KBM-7 (cell line): ENCODE measurements at places on chromosomes 6 and 20.

GRCh38 chr6:139855671-139856311 is 481.3 kb upstream of the CITED2 start:
- no peak for DNase-seq

DNA sequence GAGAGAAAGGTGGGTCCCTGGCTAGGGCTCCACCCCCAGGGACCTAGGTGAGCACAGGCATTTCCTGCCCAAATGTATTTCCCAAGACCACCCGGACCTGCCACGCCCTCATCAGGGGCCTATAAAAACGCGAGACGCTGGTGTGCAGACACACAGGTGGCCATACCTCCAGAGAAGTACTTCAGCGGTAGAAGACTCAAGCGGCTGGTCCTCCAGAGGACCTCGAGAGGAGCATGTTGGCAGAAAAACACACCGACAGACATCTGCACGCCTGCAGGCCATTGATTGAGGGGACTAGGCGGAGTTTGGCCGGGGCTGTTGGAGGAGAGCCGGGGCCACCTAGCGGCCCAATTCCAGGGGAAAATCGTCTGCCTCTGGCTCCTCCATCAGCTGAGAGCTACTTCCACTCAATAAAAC is 695.8 kb upstream of the MMS22L start:
- DNase-seq = no peak

DNA sequence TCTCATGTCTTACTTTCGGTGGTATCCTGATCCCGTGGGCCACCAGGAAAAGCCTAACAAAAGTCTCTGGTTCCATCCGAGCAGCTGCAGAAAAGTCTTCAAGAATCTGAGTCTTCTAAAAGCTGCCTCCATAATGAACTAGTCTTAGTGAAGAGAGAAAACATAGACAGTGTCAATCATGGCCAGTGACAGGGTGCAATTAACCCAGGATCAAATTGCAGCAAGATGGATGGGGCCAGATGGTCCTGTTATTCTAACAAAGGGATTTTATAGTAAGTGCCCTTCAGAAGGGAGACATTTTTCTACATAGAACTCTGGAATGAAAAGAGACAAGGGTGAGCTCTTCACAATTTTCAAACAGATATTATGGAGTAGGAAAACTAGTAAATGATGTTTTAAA is 281.6 kb upstream of the ZFP64 start:
- DNase-seq = no peak

GRCh38 chr6:109008054-109008453 is 86.6 kb downstream of the SESN1 start:
- DNase-seq = no peak

DNA sequence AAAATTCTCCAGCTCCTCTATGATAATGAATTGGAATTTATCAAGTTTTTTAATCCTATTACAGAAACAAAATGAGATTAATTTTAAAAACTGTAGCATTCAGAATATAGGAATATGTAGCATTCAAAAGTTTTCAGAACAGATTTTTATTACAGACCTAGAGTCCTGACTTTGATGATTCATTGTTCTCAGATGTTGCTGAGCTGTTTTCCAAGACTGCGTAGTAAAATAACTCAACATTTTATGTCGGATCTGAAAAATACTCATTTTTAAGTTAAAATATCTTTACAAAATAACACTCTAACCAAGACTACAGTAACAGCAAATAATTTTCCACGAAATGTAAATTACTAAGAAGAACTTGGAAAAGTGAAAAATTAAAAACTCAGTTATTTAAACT is 67.1 kb downstream of the SYCP2 start:
- DNase-seq = no peak
